Hypothalamus (tissue), 51 donors: ENCODE measurements at places on chromosomes 7 and 10.

DNA sequence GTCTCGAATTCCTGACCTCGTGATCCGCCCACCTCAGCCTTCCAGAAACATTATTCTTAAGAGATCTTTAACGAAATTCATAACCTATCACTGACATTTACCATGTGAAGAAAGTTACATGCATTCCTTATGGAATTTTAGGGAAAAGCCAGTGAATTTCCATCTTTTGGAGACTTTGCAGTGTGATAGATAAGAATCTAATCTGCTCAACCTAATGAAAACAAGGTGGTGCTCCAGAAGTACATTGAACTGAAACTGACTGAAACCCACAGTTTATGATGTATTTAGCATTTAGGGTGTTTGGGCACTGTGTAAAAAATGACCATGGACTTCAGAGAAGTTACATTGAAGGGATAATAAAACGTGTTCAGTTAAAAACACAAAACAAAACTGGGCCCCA lies 43.6 kb downstream of the SRI start:
- DNase-seq = no peak

DNA sequence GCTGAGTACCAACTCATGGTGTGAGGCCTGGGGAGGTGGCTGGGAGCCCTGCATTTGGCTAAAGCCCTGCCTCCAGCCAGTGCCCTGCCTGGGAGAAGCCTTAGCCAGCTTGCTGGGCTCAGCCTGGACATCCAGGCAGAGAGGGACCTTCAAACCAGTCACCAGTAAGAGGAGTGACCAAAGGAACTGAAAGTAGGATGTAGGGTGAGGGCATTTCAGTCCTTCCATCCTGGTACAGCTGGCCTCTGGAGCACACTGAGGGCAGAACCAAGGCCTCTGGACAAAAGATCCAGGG lies 124.8 kb downstream of the ADCY1 start:
- DNase-seq = no peak

DNA sequence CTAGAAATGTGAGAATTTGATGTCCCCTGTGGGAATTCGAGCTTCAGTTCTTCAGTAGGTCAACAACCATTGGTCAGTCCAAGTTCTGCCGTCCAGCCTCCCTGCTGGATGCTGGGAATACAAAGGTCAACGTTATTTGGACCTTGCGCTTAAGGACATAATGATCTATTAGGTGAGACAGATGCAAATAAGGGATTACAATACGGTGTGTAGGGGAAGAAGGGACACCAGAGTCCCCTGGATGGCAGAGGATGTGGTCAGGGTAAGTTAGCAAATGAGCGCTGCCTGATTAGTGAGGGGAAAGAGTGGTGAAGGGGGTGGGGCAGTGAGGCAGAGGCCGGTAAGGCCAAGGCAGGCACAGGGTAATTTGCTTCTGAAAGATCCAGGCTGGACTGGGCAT lies 16.2 kb downstream of the CCNY start:
- no peak for DNase-seq

- DNase-seq = no peak
These were observed 47.6 kb downstream of the FZD1 start for GRCh38 chr7:91311839-91312238.

DNA sequence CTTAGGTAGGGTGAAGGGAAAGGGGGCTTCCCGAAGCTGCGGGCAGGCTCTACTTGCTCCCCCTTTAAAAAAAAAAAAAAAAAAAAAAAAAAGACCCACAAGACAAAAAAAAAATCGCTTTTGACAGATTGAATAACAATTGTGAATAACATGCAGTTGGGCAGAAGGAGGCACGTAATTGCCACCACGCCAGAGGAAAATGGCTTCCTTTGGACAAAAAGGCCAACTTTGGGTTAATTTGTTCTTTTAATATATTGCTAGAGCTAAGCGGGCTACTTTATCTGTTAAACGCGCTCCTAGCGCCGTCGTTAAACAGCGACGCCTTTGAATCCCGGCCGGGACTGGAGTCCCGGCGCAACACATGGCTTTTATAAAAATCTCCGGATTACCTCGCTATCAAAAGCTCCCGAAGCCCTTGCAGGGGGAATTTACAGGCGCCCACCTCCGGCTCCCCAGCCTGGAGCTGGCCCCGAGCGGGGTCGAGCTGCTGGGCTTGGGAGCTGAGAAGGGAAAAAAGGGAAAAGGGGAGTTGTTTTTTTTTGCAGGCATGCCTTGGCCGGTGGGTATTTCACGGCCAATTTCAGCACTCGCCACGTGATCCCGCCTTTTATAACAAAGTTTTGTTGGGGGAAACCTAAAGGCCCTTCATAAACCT lies 1.2 kb downstream of the HOXA11 start:
- no peak for DNase-seq

- no peak for DNase-seq
These were observed 11.5 kb downstream of the AUTS2 start for GRCh38 chr7:69609541-69610373.

DNA sequence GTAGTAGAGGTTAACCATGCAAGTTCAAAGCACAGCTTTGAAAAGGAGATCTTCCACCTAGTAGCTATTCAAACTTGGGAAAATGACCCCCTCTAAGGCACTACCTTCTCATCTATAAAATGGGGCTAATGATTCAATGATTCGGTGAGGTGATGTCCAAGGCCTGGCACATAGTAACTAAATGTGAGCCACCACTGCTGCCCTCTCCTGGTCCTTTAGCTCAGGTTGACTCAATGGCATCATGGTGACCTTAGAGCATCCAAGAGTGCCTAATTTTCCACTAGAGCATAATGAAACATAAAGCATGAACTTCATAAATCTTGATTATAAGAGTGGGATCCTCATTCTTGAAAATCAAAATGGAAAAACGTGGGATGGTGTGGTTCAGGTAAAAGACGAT lies 16.3 kb upstream of the PLCE1 start:
- DNase-seq = no peak

GRCh38 chr7:27215356-27215755 lies 15.5 kb upstream of the HOXA13 start:
- no peak for DNase-seq

DNA sequence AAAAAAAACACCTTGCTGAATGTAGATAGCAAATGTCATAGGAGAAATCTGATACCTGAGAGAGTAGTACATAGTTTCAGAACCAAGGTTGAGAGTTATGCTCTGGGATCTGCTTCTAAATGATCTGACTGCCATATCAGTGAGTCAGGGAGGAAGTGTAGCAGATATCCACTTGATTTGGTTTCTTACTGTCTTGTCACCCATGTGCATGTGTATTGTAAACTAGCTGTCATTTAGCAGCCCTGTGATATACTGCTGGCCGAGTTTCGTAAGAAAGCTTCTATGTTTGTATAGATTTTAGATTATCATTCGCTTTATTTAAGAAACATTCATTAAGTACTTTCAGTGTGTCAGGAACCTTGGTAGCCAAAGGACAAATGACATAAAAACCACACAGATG lies 42.0 kb downstream of the SP4 start:
- no peak for DNase-seq

DNA sequence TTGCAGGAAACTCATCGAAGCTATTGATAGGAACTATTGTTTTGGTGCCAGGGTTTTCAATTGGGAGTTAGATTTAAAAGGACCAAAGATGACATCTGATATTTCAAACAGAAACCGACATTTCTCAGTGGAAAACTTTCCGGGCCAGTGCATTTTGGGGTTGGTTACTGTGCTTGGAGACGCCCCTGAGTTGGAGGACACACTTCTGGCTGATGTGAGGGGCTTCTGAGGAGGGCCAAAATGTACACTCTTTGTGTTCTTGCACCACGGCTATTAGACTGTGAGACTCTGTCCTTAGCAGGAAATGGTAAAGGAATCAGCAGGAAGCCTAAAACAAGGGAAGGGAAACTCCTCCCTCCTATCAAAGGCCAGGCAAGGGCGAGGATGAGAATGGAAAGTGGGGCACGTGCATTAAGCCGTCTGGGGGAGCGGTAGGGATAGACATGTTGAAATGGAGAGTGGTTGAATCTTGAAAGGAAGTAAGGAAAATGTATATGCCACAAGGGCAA lies 1.8 kb upstream of the SRGN start:
- DNase-seq = no peak

DNA sequence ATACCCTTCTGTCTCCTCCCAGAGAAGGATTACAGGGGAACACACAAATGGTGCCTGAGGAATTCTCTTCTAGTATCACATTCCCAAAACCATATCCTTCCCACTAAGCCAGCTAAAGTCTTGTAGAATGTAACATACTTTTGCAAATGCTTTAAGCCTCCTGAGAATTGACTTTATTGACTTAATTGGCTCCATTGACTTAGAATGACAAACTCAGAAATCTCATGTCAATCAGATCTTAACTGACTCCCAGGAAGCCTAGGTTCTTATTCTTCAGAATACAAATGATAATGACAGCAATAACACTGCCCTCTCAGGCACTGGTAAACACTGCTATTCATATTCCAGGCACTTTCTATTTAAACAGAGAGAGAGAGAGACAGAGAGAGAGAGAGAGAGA lies 356.9 kb upstream of the PRKCQ start:
- DNase-seq = no peak

DNA sequence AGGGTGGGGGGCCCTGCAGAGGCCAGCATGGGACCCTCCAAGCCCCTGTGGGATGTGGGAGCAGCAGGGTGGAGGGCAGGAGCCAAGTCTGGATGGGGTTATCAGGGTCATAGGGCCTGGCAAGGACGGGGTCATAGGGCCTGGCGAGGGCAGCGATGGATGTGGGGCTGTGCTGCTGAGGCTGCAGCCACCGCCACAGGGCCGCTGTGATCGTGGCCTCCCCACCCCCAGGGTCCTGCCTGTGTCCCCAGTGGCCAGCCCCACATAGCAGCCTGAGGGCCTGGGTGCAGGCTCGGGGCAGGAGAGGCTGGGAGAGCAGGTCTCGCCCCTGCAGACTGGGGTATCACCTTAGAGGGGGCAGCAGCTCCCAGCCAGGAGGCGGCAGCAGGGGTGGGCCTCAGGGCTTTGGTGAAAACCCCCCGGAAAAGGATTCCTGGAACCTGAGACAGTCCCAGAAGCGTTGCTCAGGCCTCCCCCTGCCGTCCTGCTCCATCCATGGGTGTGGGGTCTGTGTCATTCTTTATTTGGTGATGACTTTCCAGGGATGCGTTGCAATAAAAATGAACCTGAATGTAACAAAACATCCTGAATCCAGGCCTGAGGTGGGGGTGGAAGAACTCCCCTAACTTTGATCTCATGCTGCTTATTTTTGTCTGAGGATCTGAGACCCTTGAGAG lies 107.3 kb upstream of the SHH start:
- no peak for DNase-seq

DNA sequence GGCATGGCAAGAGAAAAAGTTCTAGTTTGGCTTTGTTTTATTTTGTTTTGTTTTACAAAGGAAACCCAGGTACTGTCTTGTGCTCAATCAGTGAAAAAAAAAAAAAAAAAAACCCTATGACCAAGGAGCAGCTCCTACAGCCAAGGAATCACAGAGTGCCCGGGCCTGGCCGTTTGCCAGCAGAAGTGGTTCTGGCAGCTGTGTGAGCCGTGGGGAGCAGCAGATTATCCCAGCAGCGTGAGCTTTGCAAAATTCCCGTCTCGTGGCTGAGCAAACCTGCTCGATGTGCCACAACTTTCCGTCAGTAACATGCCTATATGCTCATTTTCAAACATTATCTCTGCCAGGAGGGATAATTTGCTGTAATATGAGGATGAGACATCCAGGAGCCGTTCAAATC lies 293.7 kb downstream of the POU6F2 start:
- DNase-seq = peak; percentile 48

DNA sequence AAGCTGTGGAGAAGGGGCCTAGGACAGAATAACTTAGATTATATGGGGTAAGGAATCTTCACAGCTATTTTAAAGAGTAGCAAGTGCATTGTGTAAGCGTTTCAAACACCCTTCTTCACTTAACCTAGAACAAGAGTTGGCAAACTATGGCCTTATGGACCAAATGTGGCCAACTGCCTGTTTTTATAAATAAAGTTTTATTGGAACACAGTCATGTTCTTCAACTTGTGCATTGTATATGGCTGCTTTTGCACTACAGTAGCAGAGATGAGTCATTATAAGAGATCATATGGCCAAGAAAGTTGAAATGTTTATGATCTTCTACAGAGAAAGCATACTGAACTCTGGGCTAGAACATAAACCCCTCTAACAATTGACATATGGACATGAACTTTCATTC lies 187.8 kb downstream of the ETV1 start:
- DNase-seq = no peak

- DNase-seq = no peak
These were observed 53.5 kb upstream of the PPP1R17 start for GRCh38 chr7:31633467-31633866.

GRCh38 chr10:287814-288213 lies 152.6 kb downstream of the ZMYND11 start:
- no peak for DNase-seq

DNA sequence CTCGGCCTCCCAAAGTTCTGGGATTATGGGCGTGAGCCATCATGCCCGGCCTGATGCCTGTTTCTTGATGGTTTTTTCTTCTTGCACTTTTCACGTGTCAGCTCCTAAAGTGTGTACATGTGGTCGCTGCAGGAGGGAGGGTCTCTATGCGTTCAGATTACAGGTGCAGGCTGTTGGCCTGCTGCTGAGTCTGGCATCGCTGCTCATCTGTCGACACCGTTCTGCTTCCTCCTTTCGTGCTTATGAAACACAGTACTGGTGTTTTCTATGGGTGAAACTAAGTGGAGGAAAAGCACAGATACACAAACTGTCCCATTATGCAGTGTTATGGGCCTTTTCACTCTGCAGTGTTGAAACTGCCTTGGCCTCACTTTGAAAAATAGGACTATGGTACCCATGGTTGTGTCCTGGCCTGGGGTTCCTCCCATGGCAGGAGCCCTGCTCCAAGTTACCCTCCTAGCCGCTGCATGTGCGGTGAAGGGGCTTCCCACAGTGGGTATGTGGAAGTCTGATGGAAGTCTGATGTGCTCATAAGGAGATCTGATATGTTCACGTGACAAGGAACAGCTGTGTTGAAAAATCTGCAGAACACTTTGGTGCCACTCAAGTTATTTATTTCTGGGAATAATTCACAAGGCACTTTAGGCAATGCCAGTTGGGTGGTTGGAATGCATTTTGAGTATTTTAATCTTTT lies 23.5 kb downstream of the OGDH start:
- no peak for DNase-seq

- DNase-seq = no peak
These were observed 662 bp upstream of the PPIF start for GRCh38 chr10:79346388-79347225.

- DNase-seq = no peak
These were observed 978 bp downstream of the OGDH start for GRCh38 chr7:44607141-44608068.

DNA sequence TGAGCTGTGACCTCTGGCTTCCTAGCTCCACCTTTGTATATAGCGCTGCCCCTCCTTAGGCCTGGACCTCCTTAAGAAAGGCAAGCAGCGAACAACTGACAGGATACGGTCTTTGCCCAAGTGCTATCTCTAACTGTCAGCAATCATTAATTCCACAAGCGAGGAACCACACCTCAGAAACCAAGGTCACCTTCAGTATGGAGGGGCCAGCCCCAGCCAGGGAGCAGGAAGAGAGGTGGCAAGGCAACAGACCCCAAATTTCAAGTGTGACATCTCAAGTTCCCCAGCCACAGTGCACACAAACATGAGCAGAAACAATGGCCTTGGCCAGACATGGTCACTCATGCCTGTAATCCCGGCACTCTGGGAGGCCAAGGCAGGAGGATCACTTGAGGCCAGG lies 4.8 kb upstream of the AOC1 start:
- DNase-seq = no peak

- no peak for DNase-seq
These were observed 260.2 kb upstream of the PRKCQ start for GRCh38 chr10:6840201-6840691.
